ENCODE measurements at places on chromosomes 11 and 22.

- no peak for DNase-seq
- no peak overlapping the region for H3K27ac ChIP-seq
- peaks cover 2% of the 10 kb centered on the region for H3K4me1 ChIP-seq
- no peak overlapping the region for H3K4me3 ChIP-seq
These were observed 12.3 kb downstream of the APOL6 start for GRCh38 chr22:35660291-35661127.

- H3K36me3 ChIP-seq, result no peaks in the 10 kb centered on the region
- no peak overlapping the region for H3K4me3 ChIP-seq
- H3K27me3 ChIP-seq, result no peaks in the 10 kb centered on the region
- DNase-seq, result no peak
These were observed 22.6 kb upstream of the TTLL12 start for GRCh38 chr22:43209523-43209890.

GRCh38 chr11:115450519-115450918 lies 53.7 kb downstream of the CADM1 start:
- no peaks in the 10 kb centered on the region for H3K4me1 ChIP-seq
- H3K27me3 ChIP-seq, result no peaks in the 10 kb centered on the region
- no peak overlapping the region for H3K27ac ChIP-seq
- no peak for DNase-seq
- H3K36me3 ChIP-seq, result no peaks in the 10 kb centered on the region

DNA sequence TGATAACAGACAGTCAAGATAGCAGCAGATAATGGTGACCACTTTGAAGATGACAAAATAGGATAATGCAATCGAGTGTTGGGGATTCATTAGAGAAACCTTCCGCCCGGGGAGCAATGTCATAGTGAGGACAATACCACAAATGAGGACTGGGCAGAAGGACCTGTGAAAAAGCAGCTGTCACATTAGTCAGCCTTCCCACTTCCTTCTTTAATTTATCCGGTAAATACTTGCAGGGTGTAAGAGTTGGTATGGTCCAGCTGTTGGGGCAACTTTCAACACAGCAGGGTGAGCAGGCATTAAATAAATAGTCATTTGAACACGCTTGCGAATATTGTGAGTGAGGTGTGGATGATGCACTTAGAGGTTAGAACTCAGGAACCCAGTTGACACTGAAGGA lies 132.5 kb upstream of the KIRREL3 start:
- peak; percentile 19 for DNase-seq
- H3K4me3 ChIP-seq, result no peak overlapping the region
- H3K36me3 ChIP-seq, result no peaks in the 10 kb centered on the region
- no peak overlapping the region for H3K27ac ChIP-seq
